ENCODE measurements at places on chromosomes 1 and 21. TPM values are rescaled to one million over a fixed set of nuclear protein-coding genes. Genes with fewer than 3 reads are reported as not detected.

The ATAD3C gene
- 0.05 TPM for total RNA-seq

The CD101 gene
- 1.5 TPM for total RNA-seq

The AADACL4 gene
- not detected for total RNA-seq

The ANKRD65 gene
- total RNA-seq: 8.1 TPM

The RPE65 gene
- total RNA-seq: 37.7 TPM

The ETNK2 gene
- 12.7 TPM for total RNA-seq

The GPA33 gene
- not detected for total RNA-seq

The ATF6 gene
- total RNA-seq: 43.7 TPM

The PTPRC gene
- 12.3 TPM for total RNA-seq

The PLA2G4A gene
- total RNA-seq: 11.1 TPM

The FRRS1 gene
- total RNA-seq: 12.4 TPM

The SH2D1B gene
- 0.33 TPM for total RNA-seq

The PTBP2 gene
- total RNA-seq: 387 TPM

The TNFRSF1B gene
- 7.8 TPM for total RNA-seq

The CD2 gene
- total RNA-seq: not detected

The TMEM234 gene
- 18.8 TPM for total RNA-seq

The C21orf91 gene
- total RNA-seq: 27.9 TPM

The TMEM51 gene
- 7.6 TPM for total RNA-seq

The OR6N1 gene
- total RNA-seq: not detected

The SUSD4 gene
- 12.1 TPM for total RNA-seq
